ENCODE measurements at places on chromosomes 5 and 9. TPM values are rescaled to one million over a fixed set of nuclear protein-coding genes. Genes with fewer than 3 reads are reported as not detected.

GRCh38 chr5:38554861-38555260, 1.6 kb downstream of the LIFR start:
- DNase-seq, result no peak

RGMB gene
- 3.8 TPM for total RNA-seq

DNA sequence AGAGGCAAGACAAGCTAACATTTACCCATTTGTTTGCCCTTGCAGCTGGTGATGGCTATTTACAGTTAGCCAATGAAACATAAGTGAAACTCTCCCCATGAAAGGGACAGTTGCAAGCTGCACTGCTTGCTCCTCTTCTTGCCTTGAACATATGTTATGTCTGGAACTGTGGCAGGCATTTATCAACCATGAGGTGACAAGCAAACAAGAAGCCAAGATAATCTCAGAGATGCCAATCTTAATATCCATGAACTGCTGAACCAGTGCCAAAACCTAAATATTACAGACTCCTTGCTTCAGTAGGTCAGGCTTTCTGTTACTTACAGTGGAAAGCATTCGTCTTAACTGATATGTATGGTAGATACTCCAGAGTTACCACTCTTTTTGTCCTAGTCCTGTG, 133.4 kb downstream of the ACTBL2 start:
- no peak for DNase-seq

PDLIM4 gene
- not detected for total RNA-seq

DNA sequence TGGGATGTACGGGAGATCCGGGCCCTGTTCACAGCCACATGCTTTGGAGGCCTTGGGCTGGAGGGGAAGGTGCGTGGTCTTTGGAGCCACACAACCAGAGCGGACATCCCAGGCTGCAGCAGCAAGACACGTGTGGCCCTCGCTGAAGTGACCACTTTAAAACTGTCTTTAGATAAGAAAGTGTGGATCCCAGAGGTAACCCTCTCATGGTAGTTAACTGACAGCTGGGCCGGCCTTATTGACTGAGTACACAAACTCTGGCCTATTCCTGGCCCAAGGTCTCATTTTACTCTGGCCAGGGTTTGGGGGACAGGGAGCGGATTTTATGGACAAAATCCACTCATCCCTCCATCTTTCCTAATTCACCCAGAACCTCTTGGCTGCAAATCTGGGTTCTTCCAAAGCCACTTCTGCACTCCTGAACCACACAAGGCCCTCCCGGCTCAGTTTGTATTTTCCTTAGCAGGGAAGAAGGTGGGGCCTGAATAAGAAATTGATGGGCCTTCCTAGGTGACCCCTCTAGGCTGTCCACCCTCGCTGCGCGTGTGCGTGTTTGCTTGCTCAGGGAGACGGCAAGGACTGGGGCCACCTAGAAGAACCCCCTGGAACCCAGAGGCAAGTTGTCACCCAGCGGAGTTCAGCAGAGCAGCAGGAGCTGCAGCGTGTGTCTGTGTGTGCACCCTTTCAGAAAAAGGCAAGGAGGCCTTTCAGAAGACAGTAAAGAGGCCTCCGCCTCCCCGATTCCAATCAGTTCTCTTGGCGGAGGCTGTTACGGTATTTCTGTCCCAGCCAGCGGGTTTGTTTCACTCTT, 73.3 kb upstream of the ORM1 start:
- no peak for DNase-seq
